Mesothelial cell of epicardium (in vitro differentiated cells): ENCODE measurements at places on chromosomes 1 and 21. TPM values are rescaled to one million over a fixed set of nuclear protein-coding genes. Genes with fewer than 3 reads are reported as not detected.

Gene ADCY10
- total RNA-seq: 0.04 to 0.47 TPM (median 0.16 TPM) in 3 replicates

Gene LCE6A
- total RNA-seq: not detected in 3 replicates

DNA sequence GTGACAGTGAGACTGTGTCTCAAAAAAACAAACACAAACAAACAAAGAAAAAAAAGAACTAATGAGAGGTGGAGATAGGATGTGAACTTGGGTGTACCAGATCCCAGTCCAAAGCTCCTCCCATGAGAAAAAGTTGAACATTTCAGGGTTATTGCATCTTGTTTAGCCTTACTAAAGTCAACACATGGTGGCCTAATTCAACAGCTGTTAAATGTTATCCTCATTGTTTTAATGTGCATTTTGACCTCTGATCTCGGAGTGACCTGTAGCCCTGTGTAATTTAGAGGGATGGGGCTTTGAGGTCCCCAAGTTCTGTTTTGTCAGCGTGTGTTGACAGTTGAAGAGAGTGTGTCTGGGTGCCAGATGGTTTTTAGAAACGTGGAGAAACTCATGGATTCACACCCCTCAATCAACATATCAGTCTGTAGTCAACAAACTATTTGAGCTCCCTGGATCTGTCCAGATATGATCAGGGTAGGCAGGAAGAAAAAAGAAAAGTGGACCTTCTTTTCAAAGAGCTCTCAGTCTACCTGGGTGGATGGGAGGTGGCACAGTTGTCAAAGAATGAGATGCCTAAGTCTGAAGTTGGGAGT, 34.7 kb downstream of the PTPRU start:
- no peaks in the 10 kb centered on the region for H3K27me3 ChIP-seq
- DNase-seq: no peak
- H3K27ac ChIP-seq: peak overlapping the region; percentile 98
- peaks cover 38% of the 10 kb centered on the region for H3K4me1 ChIP-seq
- no peak overlapping the region for H3K4me3 ChIP-seq

GRCh38 chr1:211710566-211711314, 35.3 kb upstream of the NEK2 start:
- no peak overlapping the region for H3K4me3 ChIP-seq
- no peaks in the 10 kb centered on the region for H3K27me3 ChIP-seq
- no peak for DNase-seq
- no peaks in the 10 kb centered on the region for H3K36me3 ChIP-seq

DNA sequence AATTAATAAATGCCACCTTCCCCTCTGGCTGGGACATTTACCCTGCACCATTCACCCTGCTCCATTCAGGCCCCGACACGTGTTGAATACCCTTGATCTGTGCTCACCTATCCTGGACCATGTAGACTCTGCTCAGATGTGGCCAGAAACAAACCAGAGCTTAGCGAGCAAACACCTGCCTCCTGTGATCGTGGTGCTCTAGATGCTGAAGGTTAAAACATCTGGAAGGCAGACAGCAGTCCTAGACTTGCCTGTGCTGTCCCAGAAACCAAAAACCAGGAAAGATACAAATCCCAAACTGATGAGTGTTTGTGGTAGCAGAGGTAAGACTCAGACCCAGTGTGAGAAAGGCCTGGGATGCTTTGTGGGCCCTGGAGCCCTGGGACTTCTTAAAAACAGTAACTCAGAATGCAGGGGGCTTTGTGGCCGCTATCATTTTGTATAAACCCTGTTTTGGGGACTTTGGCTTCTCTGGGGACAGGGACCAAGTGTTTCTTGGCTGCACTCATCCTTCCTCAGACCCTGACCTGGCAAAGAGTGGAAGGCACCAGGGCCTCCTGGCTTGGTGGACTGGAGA, 99.6 kb downstream of the DMRTB1 start:
- H3K4me3 ChIP-seq: no peak overlapping the region
- no peaks in the 10 kb centered on the region for H3K36me3 ChIP-seq

GRCh38 chr1:201322653-201323510, 39.6 kb downstream of the PKP1 start:
- H3K27me3 ChIP-seq: peaks cover 22% of the 10 kb centered on the region
- H3K27ac ChIP-seq: no peak overlapping the region
- no peak overlapping the region for H3K4me3 ChIP-seq
